ENCODE measurements at places on chromosomes 3 and 15.

GRCh38 chr3:123085293-123085931 is 18.6 kb downstream of the PDIA5 start:
- DNase-seq, result no peak

- DNase-seq, result no peak
Measured at GRCh38 chr15:52523192-52523591, 5.5 kb downstream of the MYO5A start.

DNA sequence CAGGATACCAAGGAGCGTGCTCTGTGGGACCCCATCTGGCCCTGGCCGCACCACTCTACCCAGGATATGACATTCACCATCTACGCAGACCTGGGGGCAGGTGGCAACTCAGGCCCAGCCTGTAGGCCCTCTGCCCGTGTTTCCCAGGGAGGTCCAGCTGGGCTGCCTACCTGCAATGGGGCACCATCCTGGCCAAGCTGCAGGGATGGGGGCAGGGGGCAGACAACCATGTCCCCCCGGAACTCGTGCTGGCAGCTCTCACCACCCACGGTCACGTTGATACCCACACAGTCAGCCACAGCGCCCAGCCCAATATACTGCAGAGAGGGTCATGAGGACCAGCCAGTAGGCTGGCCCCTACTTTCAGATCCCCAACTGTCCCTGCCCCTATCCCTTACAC is 7.9 kb downstream of the MST1R start:
- no peak for DNase-seq

DNA sequence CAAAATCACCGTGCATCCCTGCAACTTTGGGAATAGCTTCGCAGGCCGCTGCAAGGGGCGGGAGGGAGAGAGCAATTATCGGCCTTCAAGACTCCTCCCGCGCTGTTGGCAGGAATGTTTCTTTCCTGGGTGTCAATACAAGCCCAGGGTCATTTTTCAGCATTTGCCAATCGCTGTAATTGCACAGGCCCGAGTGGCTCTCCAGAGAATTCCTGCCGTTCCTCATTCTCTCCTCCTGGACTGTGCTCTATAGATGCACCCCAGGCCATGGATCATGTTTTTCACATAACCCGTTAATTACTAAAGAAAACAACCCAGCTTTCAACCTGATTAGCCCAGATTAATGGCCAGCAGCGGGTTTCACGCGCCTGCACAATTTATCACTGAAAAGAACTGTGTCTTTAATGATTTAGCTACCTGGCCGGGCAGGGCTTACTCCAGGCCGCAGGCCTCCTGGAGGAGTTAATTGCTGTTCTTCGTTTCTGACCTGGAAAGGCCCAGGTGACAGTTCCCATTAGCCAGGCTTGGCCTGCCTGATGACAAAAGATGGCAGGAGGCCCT is 144.3 kb downstream of the OPA1 start:
- DNase-seq, result no peak

DNA sequence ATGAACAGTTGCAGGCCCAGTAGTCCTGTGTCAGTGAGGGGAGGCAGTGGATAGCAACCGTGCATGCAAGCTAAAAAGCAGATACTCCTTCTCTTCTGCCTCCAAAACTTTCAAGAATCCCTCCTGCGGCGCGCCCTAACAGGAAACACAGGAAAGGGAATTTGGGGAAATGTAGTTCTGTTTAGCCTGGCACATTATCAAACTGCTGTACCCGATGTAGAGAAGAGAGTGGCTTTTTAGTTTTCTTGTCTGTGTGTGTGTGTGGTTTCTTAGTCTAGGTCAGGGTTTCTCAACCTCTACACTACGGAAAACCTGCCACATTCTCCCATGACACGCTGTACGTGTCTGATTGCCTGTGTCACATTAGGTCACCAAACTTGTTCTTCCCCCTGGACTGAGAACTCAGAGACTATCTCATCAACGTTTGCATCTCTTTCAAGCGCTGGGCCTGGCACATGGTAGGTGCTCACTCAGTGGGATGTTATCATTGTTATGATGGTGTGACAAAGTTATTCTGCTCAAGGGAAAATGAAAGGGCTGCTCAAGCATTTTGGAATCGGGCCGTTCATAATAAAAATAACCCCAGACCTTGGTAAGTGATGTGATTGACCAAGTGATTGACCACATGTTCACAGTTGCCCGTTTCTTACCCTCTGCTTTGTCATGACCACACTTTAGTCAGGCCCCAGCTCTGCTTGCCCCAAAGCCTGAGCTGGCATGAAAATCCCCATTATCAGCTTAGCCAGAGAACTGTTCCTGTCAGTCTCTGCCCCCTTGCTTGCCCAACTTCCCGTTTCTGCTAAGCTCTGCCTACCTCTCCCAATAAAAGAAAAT is 33.2 kb downstream of the TM4SF4 start:
- DNase-seq, result no peak

- no peak for DNase-seq
Measured at GRCh38 chr3:143507735-143508580, 340.3 kb downstream of the SLC9A9 start.

- no peak for DNase-seq
Measured at GRCh38 chr15:67006083-67007065, 59.0 kb upstream of the SMAD3 start.

GRCh38 chr3:52128118-52128683 is 26.0 kb downstream of the POC1A start:
- no peak for DNase-seq

- DNase-seq, result no peak
Measured at GRCh38 chr15:101536875-101537405, 47.4 kb upstream of the PCSK6 start.

DNA sequence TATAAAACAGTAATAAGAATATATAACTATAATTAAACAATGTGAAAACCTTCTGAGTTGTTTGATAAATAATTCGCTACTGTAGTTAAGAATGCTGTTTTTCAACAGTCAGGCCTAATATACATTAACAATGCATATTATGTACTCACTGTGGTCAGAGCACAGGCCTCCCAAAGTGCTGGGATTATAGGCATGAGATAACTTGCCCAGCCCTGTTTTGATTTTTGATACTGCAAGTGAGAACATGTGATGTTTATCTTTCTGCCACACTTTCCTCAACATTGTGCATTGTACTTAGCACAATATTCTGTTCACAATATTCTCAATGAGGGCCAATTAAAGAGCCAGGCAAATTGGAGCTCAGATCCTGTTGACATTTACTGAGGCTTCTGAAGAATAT is 274.5 kb upstream of the RARB start:
- DNase-seq, result no peak

- peak; percentile 32 for DNase-seq
Measured at GRCh38 chr3:128703561-128703960, 22.4 kb upstream of the RAB7A start.

DNA sequence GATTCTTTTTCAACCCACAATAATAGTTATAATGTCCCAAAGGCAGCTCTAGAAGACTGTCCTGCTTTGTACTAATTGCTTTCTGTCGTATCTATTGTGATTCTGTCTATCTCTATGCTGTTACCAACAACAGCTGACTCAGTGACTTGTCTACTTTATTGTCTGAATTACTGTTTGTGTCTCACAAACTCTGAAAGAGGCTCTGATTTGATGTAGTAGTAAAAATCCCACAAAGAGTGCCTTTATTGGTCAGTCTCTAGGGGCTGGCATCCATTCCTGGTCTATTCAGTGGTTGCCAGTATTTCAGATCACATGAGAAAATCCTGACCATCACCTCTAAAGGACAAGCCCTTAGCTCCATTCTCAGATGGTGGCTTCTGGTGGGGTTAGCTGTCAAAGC is 254.2 kb downstream of the NSUN3 start:
- no peak for DNase-seq

DNA sequence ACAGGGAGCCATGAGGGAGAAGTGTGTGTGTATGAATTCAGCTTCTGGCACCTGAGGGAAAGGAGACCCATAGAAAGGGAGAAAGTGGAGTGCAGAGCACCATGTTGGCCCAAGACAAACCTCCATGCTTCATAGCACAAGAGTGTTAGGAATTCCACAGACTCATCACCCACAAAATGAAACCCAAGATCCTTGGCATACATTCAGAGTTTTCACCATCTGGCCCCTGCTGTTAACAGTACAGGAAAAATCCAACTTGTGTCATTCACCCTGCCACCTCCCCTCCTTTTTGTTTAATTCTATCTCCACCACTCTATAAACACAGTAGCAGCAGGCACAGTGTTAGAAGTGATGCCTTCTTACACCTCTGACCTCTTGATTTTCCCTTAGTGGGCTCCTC is 60.0 kb upstream of the MNS1 start:
- no peak for DNase-seq

- no peak for DNase-seq
Measured at GRCh38 chr15:61869656-61870055, 190.6 kb downstream of the VPS13C start.

DNA sequence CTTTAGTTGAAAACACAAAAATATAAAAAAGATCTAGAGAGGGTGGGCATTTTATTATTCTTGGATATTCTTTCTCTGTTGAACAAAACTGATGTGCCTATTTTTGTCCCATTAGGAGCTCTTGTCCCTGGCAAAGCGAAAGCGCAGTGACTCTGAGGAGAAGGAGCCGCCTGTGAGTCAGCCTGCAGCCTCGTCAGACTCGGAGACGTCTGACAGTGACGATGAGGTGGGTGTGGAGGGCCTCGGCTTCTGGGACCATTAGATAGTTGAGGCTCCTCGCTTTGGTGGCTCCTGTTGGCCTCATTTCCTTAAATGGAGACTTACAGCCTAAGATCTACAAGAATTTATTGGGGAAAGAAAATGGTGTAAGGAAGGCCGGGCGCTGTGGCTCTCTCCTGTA is 21.3 kb downstream of the RTF1 start:
- no peak for DNase-seq

- DNase-seq, result no peak
Measured at GRCh38 chr3:30730967-30731366, 124.6 kb downstream of the TGFBR2 start.

GRCh38 chr15:75067123-75067830 is 43.9 kb downstream of the PPCDC start:
- no peak for DNase-seq

GRCh38 chr15:63243101-63243500 is 34.3 kb upstream of the APH1B start:
- DNase-seq, result no peak

GRCh38 chr15:65376767-65377104 is 1.1 kb downstream of the IGDCC3 start:
- DNase-seq, result no peak

DNA sequence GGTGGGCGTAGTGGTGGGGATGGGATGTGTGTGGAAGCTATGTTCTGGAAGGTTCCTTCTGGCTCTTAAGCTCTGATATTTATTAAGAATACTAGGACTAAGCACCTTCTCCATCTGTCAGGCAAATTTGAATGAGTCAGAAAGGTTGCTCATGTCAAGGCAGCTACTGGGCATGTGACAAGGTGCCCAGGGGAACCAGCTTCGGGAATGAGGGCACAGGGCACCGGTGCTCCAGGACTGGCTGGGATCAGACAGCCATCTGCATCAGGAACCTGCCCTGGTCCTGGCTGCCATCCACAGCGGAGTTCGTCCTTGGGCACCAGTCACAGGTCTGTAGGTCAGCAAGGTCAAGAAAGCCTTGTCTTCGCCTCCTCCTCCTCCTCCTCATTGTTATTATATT is 32.5 kb downstream of the CA12 start:
- DNase-seq, result no peak

GRCh38 chr3:61257148-61257547 is 5.9 kb upstream of the FHIT start:
- DNase-seq, result no peak

DNA sequence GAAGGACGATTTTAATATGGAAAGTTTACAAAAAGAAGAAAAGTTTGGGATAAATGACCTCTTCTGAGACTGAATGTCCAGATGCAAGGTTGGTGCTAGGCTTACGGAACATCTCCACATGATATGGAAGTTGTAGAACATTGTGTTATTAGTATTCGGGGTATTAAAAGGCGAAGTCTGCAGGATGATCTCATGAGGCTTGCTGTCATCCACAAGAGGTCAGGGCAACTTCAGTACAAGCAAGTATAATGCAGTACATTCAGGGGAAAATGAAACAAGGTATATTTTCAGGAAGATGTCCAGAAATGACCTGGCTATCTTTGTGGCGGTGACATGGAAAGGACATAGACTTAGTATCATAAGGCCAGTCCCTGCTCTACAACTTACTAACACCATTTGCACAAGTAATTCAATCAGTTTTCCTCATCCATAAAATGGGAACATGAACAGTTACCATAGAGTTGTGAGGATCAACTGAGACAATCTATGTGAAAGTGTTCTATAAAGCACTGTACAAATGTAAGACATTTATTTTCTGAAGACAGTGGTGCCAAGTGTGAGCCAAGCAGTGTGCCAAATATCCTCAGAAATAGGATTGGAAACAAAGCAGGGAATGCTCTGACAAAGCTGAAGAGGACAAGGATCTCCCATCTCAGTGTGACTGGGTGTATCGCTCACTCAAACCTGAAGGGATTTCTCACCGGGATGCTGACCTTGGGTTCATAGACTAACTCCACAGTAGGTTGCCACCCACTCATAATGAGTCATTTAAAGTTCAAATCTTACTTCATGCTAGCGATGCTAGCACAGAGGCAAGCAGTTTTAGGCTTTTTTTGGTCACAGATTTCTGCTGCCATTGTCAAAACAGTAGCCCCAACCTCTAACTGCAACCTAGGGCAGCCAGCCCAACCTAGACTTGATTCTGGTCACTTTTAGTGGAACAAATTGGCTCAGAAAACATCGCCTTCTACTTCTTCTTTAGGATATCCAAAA is 118.3 kb downstream of the TIGIT start:
- DNase-seq, result no peak

GRCh38 chr3:133962849-133963248 is 66.9 kb downstream of the SLCO2A1 start:
- DNase-seq, result no peak

DNA sequence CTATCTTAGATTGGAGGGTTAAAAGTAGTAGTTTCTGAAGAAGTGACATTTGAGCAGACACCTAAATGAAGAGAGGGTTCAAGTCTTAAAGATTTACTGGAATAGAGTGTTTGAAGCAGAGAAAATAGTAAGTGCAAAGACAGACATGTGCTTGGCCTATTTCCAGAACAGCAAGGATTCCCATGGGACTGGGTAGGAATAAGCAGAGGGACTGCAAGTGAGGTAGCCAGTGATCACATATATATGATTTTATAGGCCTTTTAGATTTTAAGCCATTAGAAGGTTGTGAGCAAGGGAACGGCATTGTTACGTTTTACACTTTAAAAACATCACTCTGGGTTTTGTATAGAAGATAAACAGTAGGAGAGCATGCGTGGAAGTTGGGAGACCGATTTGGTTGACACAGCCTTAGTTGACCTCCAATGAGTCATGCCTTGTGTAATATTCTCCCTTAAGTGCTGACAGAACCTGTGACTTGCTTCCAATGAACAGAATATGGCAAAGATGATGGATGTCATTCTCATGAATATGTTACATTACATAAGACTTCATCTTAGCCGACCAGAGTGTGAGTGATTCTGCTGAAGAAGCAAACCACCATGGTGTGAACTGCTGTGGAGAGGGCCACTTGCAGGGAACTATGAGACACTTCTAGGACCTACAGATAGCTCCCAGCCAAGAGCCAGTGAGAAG is 37.1 kb upstream of the SLC4A7 start:
- no peak for DNase-seq
